ENCODE measurements at places on chromosomes 11 and 22.

DNA sequence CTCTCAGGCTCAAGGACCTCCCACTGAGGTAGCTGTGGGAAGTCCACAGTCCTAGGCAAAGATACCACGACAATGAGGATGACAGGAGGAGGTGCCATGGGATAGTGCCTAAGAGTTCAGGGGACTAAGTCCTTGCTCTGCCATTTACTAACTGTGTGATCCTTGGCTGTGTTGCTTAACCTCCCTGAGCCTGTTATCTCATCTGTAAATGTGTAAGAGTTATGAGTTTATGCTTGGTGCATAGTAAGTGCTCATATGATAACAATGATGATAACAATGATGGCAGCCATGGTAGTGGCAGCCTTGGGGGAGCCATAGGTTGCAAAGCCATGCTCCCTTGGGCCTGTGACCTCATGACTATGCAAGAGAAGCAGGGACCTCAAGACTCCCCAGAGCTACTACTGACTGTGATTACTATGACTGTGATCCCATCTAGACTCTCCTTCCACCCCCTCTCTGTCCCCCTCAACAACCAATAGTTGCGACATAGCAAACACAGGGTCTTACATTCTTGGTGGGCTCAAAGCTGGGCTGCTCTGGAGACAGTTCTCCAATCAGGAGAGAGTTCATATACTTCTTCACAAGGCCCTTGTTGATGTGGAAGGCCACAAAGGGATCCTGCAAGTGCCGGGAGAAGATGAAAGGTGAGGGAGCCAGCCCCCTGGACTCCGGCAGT lies 3.9 kb downstream of the FADS1 start:
- no peak overlapping the region for H3K27ac ChIP-seq
- H3K27me3 ChIP-seq: no peaks in the 10 kb centered on the region
- DNase-seq: no peak
- no peaks in the 10 kb centered on the region for H3K36me3 ChIP-seq

- H3K36me3 ChIP-seq: no peaks in the 10 kb centered on the region
- H3K4me3 ChIP-seq: no peak overlapping the region
- no peaks in the 10 kb centered on the region for H3K4me1 ChIP-seq
- H3K27ac ChIP-seq: no peak overlapping the region
Measured at GRCh38 chr11:33984682-33985389, 66.7 kb upstream of the CAPRIN1 start.

GRCh38 chr22:23888615-23889401 lies 5.4 kb upstream of the MIF start:
- H3K4me1 ChIP-seq: peaks cover 6% of the 10 kb centered on the region
- no peak for DNase-seq
- H3K36me3 ChIP-seq: no peaks in the 10 kb centered on the region

DNA sequence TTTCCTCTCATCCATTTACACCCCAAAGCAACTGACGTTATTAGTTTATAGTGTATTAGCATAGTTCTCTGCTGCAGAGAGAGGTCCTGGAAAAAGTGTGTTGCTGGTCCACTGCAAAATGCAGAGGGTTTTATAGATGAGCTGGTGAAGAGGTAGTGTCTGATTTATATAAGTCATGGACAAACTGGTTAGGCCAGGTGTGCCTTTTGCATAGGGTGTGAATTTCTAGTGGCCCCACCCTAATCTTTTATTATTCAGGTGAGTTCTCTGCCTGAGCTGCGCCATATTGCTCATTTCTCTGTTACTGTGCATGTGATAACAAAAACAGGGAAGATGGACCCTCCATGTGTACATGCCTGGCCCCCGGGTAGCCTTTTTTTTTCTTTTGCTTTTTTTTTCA lies 43.1 kb upstream of the TRIM77 start:
- no peaks in the 10 kb centered on the region for H3K36me3 ChIP-seq
- no peak overlapping the region for H3K27ac ChIP-seq
- no peaks in the 10 kb centered on the region for H3K27me3 ChIP-seq
- DNase-seq: no peak

GRCh38 chr11:126112547-126112946 lies 49.9 kb upstream of the CDON start:
- no peaks in the 10 kb centered on the region for H3K27me3 ChIP-seq
- H3K4me3 ChIP-seq: no peak overlapping the region
- H3K27ac ChIP-seq: no peak overlapping the region
- H3K36me3 ChIP-seq: no peaks in the 10 kb centered on the region
- H3K4me1 ChIP-seq: peaks cover 30% of the 10 kb centered on the region

DNA sequence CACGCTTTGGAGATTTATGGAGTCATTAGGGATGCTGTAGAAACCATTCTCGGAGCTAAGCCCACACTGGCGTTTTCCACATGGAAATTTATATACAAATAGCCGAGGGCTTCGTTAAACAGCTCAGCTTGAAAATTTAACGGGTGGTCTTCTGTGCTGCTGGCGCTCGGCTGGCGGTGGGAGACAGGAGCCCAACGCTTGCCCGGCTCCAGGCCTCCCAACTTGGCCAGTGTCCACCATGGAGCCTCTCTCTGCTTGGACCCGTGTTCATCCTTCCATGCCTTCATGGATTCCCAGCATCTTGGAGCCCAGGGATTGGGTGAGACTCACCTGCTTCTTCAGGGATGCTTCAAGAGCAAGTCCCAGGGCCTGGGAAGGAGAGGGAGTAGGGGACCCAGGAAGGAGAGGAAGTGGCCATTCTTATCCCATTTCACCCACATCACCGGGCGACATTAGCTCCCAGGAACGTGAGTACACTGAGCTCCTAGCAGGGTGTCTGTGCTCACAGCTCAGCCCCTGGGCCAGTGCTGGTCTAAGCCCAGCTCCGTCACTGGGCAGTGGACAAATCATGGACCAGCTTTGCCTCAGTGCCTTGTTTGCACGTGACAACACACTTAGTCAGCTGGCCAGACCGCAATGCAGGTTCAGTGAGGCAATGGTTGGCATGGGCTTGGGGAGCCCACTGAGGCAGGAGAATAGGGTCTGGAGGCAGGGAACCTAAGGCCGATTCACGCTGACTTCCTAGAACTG lies 944.3 kb downstream of the BRD1 start:
- peaks cover 35% of the 10 kb centered on the region for H3K27me3 ChIP-seq
- H3K4me1 ChIP-seq: no peaks in the 10 kb centered on the region
- no peak overlapping the region for H3K27ac ChIP-seq
- DNase-seq: no peak

DNA sequence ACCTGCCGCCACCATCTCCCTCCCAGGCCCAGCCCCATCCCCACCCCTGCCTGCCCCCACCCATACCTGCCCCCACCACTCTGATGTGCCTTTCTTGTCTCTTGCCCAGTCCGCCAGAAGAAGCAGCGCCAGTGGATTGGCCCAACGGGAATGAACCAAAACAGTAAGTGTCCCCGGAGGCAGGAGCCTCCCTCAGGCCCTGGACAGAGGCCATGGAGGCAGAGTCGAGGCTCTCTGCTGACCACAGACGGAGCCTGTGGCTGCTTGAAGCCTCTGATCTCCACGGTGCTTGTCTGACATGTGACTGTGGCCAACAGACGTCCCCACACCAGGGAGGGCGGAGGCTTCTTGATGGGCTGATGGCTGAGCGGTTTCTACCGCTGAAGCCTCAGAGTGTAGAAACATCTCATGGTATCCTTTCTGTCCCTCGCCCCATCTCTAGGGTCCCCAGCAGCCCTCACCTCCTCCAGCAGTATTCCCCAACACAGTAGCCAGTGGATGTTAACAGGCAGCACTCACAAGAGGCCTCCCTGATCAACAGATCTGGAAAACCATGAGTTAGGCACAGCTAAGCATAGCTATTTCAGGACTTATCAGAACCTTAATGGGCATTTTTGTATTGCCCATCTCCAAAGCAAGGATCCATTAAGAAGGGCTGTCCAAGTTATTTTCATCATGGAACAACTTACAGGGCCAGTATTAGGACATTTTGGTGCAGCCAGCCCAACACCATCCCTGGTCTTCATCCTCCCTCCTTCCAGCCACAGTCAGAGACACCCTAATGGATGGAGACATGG lies 21.7 kb downstream of the CD5 start:
- H3K36me3 ChIP-seq: no peaks in the 10 kb centered on the region
- H3K4me3 ChIP-seq: no peak overlapping the region
- no peaks in the 10 kb centered on the region for H3K4me1 ChIP-seq
- H3K27me3 ChIP-seq: no peaks in the 10 kb centered on the region

Data from left lung (tissue), 14 donors.